Stimulated activated CD8-positive, alpha-beta memory T cell treated with anti-CD3 and anti-CD28 coated beads, Interleukin-12 subunit alpha, Interleukin-12 subunit beta, amount 100 ng/mL, for 1 hour (primary cell): ENCODE measurements at places on chromosomes 6 and 20.

DNA sequence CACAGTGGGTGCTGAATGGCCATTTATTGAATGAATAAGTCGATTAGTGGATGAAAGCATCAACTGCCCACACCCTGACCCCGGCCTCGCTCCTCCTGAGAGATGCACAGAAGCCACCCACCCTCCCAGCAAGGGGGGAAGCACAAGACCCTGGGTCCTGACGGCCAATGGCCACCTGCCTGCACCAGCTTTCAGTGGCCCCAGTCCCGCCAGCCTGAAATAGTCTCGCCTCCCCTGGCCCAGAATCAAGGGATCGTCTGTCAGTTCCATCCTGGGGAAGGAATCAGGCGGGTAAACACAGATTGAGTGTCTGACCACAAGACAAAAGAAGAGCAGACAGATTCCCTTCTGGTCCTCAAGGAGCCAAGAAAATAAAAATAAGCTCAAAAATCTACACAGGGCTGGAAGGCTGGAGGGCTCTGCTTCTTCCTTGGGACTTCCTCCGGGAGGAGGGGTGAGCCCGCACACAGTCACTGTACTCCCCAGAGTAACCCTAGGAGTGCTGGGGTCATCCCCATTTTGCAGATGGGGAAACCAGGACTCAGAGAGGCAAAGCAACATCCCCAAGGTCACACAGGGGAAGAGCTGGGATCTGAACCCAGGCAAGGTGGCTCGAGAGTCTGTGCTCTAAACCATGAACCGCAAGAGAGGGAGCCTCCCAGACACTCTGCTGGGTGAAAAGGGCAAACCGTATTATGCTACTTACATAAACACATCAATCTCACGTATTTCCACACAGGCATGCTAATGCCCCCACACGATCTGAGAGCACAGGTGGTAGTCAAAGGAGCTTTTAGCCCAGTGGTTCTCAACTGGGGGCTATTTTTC is 7.8 kb downstream of the PREX1 start:
- DNase-seq: no peak

DNA sequence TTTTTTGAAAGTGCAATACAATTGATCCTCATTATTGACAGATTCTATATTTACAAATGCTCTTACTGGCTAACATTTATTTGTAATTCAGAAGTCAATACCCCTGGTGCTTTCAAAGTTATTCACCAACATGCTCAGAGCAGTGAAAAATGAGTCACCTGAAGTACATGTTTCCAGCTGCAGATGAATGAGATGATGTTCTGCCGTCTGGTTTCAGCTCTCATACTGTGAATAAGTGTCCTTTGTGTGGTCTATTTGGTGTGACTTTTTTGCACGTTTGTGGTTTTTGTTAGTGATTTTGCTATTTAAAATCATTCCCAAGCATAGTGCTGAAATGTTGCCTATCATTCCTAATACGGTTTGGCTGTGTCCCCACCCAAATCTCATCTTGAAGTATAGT is 22.3 kb upstream of the EYA4 start:
- DNase-seq: no peak

- no peak for DNase-seq
Observed at GRCh38 chr6:108656836-108657235, 96.1 kb downstream of the FOXO3 start.

DNA sequence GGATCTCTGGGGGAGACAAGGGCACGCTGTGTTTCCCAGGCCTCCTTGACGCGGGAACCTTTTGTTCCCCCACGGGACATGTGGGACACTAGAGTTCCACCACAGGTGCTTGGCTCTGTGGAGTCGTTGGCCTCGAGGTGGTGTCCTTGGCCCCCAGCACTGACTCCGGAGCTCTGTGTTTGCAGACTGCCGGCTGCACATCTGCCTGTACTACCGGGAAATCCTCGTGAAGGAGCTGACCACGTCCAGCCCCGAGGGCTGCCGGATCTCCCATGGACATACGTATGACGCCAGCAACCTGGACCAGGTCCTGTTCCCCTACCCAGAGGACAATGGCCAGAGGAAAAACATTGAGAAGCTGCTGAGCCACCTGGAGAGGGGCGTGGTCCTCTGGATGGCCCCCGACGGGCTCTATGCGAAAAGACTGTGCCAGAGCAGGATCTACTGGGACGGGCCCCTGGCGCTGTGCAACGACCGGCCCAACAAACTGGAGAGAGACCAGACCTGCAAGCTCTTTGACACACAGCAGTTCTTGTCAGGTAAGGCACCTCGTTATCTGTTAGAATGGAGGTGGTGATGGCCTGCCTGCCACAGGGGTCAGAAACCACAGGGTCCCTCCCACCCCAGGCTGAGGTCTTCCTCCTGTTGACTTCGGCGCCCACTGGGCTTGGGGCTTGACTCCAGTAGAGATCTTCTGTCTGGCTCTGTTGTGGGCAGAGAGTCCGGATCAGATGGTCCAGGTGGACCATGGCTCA is 9.9 kb downstream of the IRF4 start:
- DNase-seq: no peak

DNA sequence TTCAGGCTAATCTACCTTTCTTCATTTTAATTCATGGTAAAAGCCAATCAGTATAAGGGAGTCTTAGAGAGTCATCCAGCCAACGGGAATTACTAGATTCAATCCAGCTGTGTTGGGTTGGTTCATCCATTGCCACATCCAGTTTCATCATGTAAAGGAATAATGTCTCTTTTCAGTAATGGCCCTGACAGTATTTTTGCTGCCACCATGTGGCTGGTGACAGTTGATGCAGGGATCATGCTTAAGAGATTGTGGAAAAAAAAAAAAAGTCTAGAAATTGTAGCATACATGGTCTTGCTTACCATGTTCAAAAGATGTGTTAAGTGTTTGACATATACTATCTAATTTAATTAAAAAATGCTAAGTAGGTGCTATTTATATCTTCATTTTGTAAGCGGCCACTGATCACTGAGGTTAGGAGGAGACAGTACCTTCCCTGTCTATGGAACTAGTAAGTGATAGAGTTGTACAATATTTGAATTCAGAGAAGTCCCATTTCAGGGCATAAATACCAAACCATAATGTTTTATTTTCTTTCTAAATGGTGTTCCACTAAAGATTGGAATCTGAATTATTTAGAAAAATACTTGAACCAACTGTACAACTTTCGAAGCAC is 135.9 kb downstream of the KHDRBS2 start:
- DNase-seq: no peak

- DNase-seq: no peak
Observed at GRCh38 chr6:140752234-140752633, 1377.8 kb upstream of the CITED2 start.

DNA sequence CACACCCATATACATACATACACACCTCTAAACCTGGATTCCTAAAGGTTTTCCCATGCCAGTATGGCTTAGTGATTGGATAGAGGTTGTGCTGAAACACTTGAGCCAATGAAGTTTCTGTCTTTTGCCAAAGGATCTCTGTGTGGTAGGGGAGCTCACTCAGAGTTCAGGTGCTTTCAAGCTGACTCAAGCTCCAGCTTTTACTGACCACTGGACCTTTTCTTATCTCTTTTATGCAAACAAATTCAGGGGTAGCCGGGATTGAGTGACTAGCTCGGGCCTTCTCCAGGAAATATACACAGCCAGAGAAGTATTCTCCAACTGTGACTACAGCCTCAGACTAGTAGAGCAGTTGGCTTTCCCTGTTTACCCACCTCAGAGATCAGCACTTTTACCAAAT is 21.5 kb upstream of the DSE start:
- no peak for DNase-seq

- no peak for DNase-seq
Observed at GRCh38 chr20:48731536-48731935, 96.3 kb downstream of the PREX1 start.

GRCh38 chr20:60142587-60142986 is 184.4 kb downstream of the CDH26 start:
- DNase-seq: no peak

DNA sequence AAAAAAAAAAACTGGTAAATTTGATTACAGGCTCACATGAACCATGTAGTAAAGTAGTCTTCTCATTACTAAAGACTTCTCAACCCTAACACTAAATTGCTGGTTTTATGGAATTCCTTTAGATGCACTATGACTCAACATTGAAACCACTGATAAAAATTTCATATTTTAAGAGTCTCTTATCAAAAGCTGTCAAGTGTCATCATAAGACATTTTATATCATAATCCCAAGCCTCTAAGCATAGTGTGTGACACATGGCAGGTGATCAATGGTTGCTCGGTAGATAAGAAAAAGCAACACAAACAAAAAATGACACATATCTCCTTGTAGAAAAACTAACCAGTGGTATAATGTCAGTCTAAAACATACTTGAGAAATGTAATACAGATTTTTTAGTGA is 258.4 kb downstream of the RNGTT start:
- no peak for DNase-seq

GRCh38 chr6:126773112-126773805 is 345.2 kb upstream of the RSPO3 start:
- DNase-seq: no peak

DNA sequence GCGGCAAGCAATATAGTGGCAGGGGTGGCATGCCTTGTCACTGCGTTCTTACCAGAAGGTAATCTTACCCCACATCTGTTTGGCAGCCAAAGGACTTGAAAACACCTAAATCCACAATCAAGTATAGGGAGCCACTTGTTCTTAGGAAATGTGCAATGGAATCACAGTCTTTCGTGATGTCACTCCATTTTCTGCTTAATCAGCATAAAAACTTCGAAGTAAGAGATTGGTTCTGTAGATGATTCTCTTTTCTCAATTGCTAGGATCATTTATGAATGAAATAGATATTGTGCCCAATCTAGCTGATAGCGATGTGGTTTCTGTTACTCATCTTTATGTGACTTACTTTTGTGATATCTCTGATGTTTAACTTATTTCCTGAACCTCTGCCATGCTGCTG is 89.0 kb downstream of the SLC22A3 start:
- no peak for DNase-seq

DNA sequence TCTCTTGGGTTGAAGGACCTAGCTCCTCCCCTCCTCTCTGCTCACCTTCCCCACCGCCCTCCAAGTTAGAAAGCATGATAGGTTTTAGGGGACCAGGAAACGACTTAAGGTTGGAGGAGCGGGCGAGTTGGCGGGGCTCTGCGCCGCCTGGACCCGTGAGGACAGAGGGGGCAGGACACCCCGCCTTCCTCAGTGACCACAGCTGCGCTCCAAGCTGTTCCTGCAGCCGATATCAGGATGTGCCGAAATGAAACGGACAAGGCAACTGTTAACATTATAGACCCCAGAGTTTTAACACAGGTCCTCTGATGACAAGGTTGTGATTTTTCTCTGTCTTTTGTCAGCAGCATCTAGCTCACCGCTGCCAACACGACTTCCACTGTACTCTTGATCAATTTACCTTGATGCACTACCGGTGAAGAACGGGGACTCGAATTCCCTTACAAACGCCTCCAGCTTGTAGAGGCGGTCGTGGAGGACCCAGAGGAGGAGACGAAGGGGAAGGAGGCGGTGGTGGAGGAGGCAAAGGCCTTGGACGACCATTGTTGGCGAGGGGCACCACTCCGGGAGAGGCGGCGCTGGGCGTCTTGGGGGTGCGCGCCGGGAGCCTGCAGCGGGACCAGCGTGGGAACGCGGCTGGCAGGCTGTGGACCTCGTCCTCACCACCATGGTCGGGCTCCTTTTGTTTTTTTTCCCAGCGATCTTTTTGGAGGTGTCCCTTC is at the start of gene GRM1:
GRM1 (plus strand) TSS at position 212 of the 722 bp plus-strand sequence; CDS start at position 668, 456 bp downstream.
- no peak for DNase-seq

DNA sequence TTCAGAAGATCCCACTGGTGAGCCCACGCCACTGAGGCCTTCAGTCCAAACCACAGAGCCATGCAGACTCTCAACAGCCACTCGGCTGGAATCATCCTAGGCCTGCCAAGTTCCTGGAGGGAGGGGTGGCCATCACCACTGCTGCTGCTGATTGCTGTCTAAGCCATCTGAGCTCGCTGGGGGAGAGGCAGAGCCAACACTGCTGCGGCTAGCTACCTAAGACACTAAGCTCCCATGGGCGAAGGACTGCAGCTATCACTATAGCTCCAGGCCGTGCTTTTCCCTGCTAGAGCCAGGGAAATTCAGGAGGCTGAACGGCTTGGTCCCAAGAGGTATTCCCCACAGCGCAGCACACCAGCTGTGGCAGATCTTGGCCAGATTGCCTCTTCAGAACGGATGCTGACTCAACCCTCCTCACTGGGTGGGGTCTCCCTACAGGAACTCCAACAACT is 73.6 kb downstream of the TBC1D32 start:
- DNase-seq: no peak

DNA sequence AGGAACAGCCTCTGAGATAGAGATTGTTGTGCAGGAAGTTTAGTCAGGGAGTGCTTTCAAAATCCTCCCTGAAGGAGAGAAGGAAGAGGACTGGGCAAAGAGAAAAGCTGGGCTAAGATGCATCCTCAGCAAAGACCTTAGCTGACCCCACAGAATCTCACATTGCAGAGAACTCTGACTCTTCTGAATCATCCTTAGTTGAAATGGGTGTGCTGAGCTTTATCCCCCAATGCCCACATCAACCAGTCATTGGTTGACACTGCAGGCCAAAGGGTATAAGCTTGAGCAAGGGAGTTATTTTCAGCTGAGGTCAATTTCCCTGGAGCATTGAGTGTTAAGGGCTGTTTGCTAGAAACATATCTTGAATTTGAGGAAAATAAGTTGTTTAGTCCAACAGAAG is 732.2 kb downstream of the CBLN4 start:
- no peak for DNase-seq

DNA sequence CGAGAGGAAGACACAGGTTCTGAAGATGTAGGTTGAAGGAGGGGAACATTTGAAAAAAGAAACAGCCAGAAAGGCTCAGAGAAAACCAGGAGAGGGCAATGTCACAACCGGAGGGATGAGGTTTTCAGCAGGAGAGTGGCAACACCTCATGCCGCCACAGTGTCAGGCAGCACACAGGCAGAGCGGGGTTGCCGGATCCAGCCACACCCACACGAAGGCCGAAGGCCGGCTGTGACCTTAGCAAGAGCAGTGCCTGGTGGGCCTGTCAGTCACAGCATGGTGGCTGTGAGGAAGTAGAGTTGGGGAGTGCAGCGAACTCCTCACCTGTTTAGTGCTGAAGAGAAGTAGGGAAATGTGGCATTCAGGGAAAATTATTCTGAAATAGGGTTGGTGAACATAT is 14.0 kb downstream of the HDDC2 start:
- DNase-seq: no peak

DNA sequence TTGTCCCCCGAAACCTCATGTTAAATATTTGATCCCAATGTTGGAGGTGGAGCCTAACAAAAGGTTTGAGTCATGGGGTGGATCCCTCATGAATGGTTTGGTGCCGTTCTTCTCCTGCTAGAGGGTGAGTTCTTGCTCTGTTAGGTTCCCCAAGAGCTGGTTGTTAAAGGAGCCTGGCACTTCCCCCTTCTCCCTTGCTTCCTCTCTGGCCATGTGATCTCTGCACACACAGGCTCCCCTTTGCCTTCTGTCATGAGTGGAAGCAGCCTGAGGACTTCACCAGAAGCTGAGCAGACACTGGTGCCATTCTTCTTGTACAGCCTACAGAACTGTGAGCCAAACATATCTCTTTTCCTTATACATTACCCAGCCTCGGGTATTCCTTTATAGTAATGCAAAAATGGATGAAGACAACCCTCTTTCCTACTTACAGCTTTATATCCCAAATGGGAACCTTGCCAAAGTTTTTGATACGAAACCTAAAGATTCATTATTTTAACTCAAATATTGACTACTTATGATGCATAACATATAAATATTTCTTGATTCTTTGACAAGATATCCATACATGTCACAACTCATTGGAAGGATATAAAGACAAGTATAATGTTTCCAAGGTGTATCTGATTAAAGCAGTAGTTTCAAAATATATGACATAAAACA is 61.0 kb downstream of the RNF182 start:
- DNase-seq: no peak
